Stimulated activated CD4-positive, alpha-beta T cell treated with anti-CD3 and anti-CD28 coated beads, TNF-alpha, amount 100 ng/mL, for 1 hour (primary cell): ENCODE measurements at places on chromosomes 2 and 18.

- DNase-seq = no peak
Observed at GRCh38 chr18:61637905-61638595, 254.8 kb downstream of the RNF152 start.

GRCh38 chr2:210309548-210310233 lies 5.3 kb downstream of the MYL1 start:
- DNase-seq = no peak

DNA sequence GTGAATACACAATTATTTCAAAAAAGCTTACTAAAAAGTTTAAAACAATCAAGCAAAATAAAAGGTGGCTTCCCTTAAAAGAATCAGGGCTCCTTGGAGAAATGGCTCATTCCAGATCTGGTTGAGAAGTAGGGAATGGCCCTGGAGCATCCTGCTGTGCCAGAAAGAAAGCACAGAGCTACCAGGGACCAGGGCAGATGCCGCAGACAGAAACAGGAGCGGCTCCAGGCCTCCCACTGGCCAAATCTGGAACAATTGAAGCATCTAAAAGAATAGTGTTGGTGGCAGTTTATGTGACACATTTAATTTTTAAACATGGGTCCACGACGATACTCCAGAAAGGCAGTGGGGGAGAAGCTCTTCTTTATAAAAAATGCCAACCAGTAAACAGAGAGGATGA lies 75.5 kb downstream of the GBX2 start:
- DNase-seq = no peak

DNA sequence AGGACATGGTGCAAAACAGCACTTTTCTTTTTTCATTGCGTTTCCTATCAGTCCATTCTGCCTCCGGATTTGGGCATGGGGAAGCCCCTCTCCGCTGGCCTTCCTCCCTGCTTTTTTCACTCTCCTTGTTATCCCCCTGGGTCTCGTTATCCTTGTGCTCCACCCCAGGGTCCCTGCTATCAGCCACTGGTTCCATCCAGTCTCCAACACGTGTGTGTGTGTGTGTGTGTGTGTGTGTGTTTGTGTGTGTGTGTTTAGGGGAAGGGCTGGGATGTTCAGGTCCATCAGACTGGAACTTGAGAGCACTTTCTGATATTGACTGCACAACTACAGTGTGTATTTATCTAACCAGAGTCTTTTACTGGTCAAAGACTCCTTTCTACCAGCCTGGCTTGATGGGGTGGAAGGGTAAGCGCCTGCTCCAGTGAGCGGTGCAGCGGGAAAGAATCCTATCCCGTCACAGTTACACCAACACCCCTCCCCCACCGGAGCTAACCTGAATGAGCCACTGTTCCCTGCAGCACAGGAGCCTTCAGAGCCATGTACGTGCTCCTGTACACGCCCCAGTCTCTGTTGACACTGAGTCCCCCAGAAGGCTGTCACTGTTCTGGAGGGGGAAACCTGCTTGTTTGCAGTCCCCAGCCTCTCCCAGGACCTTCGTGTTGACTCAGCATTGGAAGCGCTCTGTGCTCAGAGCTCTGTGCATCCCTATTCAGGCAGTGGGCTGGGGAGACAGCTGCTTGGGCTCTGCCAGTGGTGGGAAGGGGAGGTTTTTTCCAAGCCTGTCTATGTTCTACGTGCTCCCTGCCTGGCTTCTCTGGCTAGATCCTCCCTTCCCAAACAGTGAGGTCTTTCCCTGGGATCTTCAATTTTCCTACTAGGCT lies 4.6 kb downstream of the INHA start:
- DNase-seq = no peak

DNA sequence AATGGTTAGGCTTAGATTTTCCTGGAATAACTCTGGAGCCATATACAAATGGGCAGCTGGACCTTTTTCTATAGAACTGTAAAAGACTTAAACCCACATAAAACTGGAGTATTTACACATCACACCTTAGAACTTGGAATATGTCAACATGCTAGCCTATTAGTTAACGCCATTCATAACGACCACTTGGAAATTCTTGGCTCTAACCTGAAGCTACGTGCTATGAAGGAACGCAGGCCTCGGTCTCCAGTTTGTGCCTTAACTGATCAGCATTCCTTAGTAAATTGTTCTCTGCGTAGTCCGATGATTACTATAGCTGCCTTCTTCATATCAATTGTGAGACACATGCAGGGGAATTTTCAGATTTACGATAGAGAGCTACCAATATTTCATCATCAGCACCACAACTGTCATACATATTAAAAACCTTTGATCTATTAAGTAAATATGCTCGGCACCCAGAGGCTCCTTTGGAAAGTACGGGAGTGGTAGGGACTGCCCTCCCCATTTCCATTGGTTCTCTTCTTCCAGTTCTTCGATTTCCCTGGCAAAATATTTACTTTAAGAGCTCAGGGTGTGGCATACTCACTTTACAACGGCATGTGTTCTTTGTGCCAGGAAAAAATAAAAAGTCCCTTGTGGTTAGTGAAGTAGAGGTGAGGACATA lies 17.5 kb upstream of the CCL20 start:
- no peak for DNase-seq

DNA sequence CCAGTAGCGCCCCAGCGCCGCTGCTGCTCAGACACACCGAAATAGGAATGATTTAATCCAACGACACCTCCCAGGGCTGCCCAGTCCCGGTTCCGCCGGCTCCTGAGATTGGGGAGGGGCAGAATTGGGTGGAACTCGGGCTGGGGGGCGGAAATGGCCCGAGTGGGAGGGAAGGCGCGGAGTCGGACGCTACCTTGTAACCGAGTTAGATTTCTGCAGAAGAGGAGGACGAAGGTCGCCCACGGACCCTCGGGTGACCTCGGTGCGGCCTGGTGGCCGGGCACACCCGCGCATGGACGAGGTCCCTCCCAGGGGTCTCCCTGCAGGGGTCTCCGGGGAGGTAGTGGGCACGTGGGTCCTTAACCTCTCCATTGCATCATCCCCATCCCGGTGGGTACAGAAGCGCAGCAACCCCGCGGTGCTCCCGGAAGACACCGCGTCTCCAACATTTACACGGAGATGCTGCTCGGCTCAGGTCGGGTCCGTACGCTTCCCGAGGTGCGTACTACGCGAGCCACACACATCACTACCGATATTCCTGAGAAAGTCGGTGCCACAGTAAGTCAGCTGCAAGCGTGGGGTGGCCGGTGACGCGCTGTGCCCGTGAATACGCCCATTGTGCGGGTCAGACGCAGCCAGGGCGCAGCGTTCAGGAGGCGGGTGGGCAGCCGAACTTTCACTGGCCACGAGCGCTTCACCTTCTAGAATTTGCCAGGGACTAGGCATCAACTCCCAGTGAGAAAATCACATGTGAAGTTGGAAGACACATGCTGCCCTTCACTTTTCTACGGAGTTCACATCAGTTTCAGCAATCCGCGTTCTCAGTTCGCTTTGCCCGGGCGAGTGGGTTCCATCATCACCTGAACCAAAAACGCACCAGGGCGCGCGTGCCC lies 3.0 kb downstream of the ZNF516 start:
- DNase-seq = no peak

- DNase-seq = no peak
Observed at GRCh38 chr2:118853129-118853640, 5.7 kb upstream of the EN1 start.

GRCh38 chr2:14831458-14831857 lies 198.9 kb downstream of the LRATD1 start:
- DNase-seq = no peak

DNA sequence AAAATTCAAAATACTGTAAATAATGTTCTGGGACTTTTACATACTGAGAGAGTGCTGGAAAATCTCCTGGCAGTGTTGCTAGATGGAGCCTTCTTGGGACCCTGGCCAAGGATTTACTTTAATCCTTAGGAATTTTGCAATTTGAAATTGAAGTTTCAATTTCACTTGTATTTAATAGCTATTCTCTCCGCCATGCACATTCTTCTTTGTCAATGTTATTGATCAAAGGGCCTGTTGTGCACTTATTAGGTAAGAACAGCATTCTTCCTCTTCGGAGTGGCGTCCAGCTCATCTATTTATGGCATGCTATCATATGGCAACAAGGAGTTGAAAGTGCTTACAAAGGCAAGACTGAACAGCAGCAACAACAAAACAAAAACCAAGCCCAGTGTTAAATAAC lies 40.1 kb upstream of the SOS1 start:
- no peak for DNase-seq

- no peak for DNase-seq
Observed at GRCh38 chr18:35580701-35581539, 620 bp upstream of the GALNT1 start.

GRCh38 chr2:157784823-157785175 lies 91.3 kb downstream of the ACVR1 start:
- DNase-seq = no peak

DNA sequence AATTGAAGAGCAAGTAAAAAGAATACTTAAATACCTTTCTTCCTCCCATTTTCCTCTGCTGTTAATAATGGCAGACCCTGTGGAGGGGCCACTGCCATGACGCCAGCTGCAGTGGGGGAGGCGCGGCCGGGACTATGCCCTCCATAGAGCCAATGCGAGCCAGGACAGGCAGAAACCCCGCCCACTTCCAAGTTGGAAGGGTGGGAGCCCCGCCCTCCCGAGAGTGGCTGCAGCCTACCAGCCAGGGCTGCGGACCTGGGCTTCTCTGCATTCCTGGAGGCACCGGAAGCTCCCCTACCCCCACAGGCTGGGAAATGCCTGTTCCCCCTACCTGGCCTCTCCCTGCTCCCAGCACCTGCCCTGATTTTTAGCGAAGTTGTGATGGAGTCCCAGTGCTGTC lies 439.4 kb upstream of the CDH19 start:
- no peak for DNase-seq

DNA sequence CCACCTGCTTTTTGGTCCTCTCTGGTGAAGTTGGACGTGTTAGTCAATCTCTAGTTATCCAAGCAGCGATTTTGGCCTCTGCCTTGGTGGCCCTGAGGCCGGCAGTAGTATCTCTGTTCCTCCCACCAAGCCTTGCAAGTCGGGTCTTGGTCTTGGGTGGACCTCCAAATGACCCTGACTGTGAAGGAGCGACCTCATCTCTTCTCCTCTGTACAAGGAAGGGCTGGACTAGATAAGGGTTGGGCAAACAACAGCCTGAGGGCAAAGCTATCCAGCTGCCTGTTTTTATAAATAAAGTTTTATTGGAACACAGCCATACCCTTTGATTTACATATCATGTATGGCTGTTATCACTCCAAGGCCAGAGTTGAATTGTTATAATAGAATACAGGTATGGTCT lies 74.6 kb upstream of the FOSL2 start:
- no peak for DNase-seq

- no peak for DNase-seq
Observed at GRCh38 chr2:234595829-234596228, 98.9 kb upstream of the ARL4C start.

GRCh38 chr18:58364876-58365528 lies 263.9 kb downstream of the ALPK2 start:
- DNase-seq = no peak

DNA sequence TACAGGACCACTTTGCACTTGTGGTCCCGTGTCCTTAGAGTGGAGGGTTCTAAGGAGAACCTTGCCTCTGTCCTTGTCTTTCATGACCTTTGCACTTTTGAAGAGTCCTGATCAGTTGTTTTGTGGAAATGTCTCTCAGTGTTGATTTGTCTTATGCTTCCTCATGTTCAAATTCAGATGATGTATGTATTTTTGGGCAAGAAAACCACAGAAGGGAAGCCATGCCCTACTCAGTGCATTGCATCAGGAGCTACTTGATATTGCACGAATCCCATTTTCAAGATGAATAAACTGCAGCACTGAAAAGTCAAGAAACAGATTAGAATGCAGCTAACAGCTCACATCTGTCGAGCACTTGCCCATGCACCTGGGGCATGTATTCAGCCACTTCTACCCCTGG lies 152.2 kb downstream of the INHBB start:
- DNase-seq = no peak

GRCh38 chr2:11985817-11986566 lies 239.6 kb downstream of the LPIN1 start:
- DNase-seq = no peak

DNA sequence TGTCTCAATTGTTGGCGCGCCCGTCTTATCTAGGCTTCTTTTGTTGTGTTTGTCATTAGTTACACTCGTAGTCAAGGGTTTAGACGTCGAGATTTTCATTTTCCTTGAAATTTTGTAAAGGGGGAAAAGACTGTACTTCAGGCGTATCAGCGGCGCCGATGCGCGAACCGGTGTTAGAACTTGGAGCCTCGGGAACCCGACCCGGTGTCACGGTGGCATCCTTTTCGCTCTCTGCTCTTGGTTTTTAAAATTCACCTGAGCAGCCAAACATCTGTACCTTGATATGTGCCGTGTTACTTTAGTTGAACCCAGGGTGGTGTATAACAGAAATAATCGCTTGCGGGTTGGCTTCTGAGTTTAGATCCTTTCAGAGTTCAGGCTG lies 643 bp downstream of the RMC1 start:
- no peak for DNase-seq

DNA sequence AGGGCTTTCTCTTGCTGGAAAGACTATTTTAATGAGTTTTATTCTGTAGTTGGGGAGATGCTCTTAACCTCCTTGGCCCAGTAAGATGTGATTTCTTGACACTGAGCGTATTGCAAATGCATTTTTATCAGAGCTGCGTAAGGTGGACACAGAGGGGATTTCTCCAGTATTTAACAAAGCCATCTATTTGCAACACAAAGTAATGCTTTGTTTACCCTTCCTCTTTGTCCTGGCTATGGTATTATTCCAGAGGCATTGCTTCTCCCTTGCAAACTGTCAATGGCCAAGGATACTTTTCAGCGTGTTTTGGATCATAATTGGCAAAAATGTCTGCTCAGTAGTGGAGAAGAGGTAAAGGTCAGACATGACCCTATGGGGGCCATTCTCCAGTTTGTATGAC lies 90.8 kb upstream of the PIK3C3 start:
- no peak for DNase-seq

DNA sequence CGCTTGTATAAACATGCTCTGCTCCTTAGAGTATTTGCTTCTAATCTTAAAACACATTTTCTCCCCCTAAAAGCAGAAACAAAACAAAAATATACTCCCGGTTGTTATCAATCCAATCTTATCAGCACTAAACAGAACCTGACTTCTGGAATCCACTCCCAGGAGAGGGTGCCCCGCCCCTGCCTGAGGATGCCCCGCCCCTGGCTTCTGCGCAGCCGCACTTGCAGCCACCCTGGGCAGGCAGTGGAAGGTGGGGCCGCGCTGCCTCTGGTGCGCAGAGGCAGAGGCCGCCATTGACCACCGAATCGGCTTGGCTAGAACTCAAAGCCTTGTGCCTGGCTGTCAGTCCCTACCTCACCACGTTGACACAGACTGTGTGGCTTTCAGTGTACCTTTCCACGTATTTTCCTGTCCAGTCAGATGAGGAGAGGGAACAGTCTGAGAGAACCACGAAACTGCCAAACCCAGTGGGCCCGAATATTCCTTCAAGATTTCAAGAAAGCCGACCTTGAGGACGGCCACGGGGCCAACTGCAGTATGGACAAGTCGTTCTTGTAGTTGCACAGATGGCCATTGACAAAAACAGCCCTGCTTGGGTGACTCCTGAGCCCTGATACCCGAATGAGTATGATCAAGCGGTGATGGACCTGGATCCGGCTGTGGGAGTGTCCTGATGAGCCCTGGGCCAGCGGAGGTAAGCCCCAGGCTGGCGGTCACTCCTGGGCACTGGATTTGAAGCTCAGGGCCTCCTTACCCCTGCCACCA lies 46.2 kb upstream of the ARHGAP28 start:
- DNase-seq = no peak

GRCh38 chr2:159144776-159145614 lies 141.5 kb downstream of the WDSUB1 start:
- no peak for DNase-seq
